Stimulated activated CD4-positive, alpha-beta T cell treated with anti-CD3 and anti-CD28 coated beads, Interleukin-4, amount 100 ng/mL, for 48 hours (primary cell): ENCODE measurements at places on chromosomes 5 and 9.
A peak's percentile ranks its signal among the peaks of the same experiment; 100 is the strongest.

DNA sequence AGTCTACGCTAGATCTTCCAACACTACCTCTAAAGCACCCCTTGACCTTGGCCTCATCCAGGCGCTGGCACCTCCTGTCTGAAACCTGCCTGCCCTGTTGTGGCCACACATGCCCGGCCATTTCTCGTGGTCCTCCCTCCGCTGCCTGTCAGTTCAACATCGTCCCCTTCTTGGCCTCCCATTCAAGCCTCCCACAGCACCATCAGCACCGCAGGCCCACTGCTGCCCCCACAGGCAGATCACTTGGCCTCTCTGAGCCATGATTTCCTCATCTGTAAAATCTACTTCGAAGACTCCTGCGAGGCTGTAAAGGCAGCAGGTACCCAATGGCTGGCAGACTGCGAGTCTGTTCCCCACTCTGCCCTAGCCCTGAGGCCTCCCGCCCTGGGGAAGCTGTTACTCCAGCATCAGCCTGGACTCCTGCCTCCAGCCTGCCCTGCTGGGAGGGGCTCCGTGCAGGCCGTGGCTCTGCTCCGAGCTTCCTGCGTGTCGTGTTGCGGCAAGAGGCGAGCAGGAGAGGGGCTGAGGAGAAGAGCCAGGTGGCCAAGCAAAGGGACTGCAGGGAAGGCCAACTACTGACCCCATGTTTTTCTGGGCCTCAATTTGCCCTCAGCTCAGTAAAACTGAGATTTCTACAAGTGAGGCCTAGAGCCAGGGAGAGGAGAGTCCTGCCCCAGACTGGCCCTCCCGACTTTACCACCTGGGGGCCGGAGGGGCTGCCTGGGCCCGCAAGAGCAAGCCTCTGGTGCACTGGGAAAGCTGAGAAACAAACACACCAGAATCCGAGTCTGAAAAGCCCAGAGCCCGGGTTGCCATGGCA lies 70.5 kb upstream of the LRRTM2 start:
- no peak for DNase-seq

GRCh38 chr9:124776618-124776953 lies 347 bp upstream of the OLFML2A start:
- DNase-seq: no peak

DNA sequence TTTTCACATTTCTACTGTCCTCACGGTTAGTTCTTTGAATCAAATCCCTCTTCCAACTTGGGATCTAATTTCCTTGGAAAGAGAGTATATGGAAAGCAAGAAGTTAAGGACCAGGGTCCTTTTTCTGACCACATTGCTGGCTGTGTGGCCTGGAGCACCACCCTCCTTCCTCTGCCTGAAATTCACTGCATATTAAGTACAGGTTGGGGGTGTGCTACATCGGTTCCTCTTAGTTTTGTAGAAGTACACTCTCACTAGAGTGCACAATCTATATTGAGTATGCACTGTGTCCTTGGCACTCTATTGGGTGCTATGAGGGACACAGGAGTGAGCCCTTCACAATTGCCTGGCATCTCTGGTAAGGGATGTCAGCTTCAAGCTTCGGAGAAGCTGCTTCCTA lies 53.8 kb upstream of the KLF9 start:
- DNase-seq: no peak

DNA sequence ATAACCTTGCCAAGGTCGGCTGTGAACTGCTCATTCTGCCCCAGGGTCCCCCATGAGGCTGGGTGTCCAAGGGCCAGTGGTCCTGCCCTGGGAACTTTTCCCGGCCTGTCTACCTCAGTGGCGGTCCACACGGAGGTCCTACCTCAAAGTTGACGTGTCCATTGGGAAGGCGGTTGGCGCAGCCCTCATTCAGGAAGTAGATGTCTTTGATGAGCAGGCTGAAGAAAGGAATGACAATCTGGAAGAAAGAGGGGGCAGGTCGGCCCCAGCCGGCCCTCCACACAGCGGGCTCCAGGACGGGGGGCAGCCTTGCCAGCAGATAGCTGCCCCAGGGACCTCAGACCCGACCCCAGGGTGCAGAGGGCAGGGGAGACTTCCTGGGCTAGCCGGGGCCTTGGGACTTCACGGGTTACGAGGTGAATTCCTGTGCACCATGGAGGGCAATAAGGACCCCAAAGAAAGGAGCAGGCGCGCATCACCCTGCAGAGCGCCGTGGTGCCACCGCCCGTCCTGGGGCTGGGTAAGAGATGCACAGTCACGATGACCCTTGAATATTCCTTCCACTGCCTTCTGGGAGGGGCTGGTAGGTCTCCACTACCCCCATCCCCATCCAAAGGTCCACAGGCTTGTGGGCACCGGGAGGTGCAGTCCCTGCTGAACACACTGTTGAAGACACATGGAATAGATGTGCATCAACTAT lies 42.9 kb upstream of the RNF130 start:
- DNase-seq: no peak

- no peak for DNase-seq
Measured at GRCh38 chr5:166178411-166179080, 2112.9 kb upstream of the WWC1 start.

- DNase-seq: no peak
Measured at GRCh38 chr5:83265318-83265717, 188.0 kb downstream of the XRCC4 start.

DNA sequence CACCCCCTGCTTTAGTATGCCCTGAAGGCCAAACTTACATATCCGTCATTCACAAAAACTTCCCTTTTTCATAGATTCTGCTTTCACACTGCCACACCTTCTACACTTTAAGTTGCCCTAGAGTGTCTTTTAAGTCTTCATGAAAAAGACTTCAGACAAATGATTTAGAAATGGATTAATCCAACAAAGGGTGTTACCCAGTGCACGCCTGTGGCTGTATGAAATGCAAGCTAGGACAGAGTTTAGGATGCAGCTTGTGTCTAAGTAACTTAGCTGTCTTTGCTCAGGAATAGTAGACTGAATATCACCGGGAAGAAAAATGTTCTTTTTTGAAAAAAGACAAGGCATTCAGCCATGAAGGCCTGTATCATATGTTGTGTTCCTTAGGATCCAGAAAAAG lies 210.0 kb downstream of the MPDZ start:
- DNase-seq: no peak

DNA sequence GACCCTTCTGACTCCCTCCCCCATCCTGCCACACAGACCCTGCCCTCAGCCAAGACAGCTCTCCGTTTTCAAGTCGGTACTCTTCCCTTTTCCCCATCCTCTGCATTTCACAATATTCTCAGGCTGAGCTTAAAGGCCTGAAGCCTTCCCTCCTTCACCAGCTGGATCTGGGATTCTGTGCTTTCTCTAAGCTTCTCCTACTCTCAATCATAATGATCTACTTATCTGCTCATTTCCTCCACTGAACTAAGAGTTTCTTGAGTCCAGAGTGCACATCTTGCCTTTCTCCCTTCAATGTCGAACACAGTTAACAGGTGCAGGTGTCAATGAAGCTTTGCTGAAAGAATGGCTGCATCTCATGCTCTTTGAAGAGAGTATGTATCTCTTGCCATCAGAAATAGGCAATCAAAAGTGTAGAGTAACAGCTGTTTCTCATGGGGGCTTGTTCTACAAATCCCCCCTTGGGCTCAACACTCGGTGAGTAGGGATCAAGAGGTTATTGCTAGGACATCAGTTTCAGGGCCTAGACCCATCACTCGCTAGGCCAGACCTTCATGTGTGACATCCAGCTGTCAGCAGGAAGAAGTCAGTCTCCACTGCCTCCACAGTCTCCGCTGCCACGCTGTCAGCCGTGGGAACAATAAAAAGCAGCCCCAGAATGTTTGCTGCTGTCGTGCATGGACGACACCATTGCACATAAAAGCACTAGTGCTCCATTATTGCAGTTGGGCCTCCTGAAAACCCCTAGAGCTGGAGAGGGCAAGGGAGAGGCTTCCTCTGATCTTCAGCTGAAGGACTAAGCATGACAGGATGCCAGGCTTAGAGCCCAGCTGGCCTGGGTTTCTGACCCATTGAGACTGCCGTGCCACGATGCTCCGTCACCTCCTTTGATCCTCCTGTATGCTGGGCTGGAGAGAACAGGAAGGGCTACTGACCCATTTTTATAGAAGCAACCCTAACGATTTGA lies 23.7 kb downstream of the TRAF1 start:
- no peak for DNase-seq

DNA sequence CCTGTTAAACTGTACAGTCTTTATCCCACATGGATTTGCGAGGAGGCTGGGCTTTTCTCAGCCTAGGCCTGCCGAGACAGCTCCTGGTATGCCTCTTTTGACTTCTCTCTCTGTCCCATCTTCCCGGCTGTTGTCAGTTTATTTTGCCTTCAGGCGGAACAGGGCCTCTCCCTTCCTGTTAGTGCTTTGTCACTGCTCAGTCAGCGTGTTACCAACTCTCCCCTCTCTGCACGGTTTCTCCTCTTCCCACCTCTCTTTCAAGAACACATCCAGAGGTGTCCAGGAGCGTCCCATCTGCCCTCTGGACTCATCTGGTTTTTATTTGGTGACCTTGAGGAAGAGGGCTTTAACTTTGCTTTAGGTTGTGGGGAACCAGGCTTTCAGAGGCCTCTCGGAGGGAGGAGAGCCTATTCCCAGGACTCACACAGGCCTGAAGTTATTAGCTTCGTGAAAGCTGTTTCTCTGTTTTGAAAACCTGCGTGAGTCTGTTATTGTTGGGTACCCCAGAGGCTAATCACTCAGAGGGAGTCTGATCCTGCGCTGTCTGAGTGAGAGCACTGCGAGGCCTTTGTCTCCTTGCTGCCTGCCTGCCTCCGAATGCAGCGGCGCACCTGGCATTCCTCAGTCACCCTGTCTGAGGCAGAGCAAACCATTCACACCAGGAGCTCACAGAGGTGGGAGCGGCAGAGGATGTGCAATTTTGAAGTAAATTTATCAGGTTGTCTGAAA lies 234.4 kb upstream of the MPDZ start:
- no peak for DNase-seq

GRCh38 chr9:98842510-98842909 lies 35.0 kb downstream of the GALNT12 start:
- DNase-seq: no peak

DNA sequence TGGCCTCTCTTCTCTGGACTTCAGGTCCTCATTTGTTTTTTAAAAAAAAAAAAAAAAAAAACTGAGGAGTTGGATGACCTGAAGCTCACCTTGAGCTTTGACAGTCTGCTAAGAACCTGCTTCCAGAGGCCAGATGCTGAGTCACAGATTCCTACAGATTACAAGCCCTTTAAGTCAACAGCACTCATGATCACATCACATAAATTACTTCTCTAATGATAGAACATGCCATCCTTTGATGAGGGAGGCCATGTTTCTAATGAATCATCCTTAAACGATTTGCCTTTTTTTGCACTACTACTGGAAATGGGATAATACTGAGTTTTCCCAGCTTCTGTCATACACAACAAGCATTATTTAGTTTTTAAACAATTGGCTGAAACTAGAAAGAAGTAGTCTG lies 34.2 kb upstream of the MYOT start:
- DNase-seq: no peak

DNA sequence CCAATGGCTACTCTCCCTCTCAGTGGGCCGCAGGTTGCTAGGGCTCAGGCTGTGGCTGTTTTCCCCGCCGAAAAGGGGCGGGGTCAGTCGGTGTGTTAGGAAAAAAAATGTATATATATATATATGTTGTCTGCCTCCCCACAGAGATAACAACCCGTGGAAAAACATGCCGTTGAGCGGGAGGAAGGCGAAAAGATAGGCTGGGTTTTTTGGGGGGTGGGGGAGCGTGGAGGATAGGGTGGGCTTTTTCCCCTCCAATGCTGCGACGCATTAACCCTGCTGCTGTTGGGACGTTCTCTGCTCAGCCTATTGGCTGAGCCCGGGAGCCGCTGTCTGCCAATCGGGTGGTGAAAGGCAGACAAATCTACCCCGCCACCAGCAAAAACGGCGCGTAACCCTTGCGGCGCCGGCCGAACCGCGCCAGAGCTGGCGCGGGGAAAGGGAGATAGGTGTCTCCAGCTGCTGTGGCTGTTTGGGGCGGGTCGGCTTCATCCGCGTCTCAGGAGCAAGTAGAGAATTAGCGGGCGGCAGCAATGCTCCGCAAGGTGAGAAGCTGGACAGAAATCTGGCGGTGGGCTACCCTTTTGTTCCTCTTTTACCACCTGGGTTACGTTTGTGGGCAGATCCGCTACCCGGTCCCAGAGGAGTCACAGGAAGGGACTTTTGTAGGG lies at the start of gene PCDHGC4:
Gene PCDHGC4, plus strand, starts transcription at position 390 of the 671 bp plus-strand sequence. Its CDS starts 144 bp downstream, at position 534.
- DNase-seq: no peak

- DNase-seq: no peak
Measured at GRCh38 chr9:2601785-2602378, 19.7 kb upstream of the VLDLR start.

DNA sequence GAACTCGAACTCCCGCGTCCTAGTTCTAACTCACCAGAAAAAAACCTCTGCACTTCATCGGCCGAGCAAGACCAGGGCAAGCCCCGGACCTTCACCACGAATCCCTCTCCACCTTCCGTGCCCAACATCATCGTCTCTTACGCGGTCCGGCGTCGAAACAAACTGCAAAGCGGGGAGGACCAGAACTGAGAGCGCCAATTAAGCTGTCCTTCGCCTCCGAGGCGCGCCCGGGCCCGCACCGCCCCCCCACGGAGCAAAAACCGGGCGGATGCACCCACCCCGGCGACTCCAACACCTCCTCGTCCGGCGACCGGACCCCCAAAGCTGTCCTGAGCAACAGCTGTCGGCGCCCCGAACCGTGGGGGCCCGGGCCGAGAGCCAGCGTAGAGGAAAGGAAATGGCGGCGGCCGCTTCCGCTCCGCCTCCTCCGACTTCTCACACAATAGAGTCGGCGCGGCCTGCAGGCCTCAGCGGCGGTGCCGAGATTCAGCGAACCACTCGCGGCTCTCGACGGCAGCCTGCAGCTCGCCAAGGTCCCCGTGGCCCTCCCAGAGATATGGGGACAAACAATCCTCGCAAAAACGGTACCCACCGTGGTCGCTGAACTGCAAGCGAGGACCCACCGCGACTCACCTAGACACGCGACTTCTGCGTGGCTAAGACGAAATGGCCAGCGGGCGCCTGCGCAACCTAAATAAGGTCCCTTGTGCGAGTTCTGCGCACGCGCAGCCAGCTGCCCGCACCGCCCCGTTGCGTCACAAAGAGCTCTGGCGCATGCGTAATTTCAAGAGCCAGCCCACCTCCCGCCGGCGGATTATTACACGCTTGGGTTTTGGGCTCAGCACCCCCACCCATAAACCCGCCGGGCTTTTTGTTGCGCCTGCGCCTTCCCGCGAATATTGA lies at the start of gene HNRNPH1:
Gene HNRNPH1, minus strand, starts transcription at position 669 of the 903 bp plus-strand sequence. Its CDS starts 538 bp downstream, at position 131.
- DNase-seq: peak; percentile 96

DNA sequence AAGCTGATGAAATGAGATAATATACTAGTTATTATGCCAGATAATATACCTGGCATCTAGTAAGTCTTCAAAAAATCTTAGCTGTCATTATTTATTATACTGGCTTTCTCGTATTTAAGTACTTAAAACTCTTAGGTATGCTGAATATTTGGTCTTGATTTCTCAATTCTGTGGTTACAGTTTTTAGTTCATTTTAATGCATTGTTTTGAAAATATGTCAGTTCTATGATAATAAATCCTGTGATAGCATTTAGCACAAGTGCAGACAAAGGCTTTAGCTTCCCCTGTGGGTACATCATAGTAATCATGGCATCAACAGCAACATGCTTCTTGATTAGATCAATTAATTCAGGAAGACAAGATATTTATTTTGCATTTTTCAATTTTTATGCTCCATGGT lies 133.0 kb downstream of the SMC2 start:
- DNase-seq: no peak
